HFFc6 (cell line): ENCODE measurements at places on chromosomes 16 and 17. TPM values are rescaled to one million over a fixed set of nuclear protein-coding genes. Genes with fewer than 3 reads are reported as not detected.

Gene APOH
- not detected in 3 replicates for total RNA-seq

Gene KRT27
- not detected in 3 replicates for total RNA-seq

Gene FBXO39
- total RNA-seq, result not detected in 3 replicates

Gene PRAC1
- total RNA-seq, result not detected in 2 replicates

Gene MT1X
- total RNA-seq, result 26.0 and 30.0 TPM in 2 replicates

Gene KDM8
- 4.9 and 5.8 TPM in 2 replicates for total RNA-seq

Gene EVPLL
- total RNA-seq, result not detected in 3 replicates

Gene NATD1
- 4.1 to 7.1 TPM (median 5.1 TPM) in 3 replicates for total RNA-seq

Gene TBC1D26
- total RNA-seq, result not detected in 3 replicates

Gene HBM
- total RNA-seq, result not detected in 3 replicates

Gene ABCA10
- 0.32 TPM in 1 of 3 replicates, not detected in the others for total RNA-seq

Gene FBF1
- total RNA-seq, result 4.6 to 7.2 TPM (median 5.6 TPM) in 3 replicates

Gene NACA2
- not detected in 3 replicates for total RNA-seq

Gene RANGRF
- 27.8 to 33.3 TPM (median 29.1 TPM) in 3 replicates for total RNA-seq

Gene SLC38A8
- not detected in 3 replicates for total RNA-seq
